ENCODE measurements at places on chromosomes 3 and 15. TPM values are rescaled to one million over a fixed set of nuclear protein-coding genes. Genes with fewer than 3 reads are reported as not detected.

- DNase-seq, result no peak
Measured at GRCh38 chr3:69044608-69045007, 7.5 kb downstream of the TMF1 start.

GPR27 gene
- not detected for total RNA-seq

ITPKA gene
- total RNA-seq, result 17.3 TPM

DNA sequence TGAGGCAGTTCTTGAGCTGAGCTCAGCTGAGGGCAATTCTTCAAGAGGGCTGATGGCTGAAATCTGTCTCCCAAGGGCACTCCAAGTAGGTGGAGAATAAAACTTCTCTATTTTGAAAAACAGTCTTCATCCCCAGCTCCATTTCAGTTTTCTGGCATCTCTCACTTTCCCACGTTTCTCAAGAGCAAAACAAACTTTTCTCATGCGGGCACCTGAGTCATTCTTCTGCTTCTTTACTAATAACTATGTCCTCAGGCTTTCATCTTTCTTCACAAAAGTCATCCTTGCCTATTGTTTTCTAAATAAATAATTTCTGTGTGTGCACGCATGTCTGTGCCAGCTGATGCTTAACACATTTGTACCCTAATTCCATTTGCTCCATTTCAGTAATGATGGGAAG lies 96.1 kb upstream of the NUDT16 start:
- DNase-seq, result no peak

DNA sequence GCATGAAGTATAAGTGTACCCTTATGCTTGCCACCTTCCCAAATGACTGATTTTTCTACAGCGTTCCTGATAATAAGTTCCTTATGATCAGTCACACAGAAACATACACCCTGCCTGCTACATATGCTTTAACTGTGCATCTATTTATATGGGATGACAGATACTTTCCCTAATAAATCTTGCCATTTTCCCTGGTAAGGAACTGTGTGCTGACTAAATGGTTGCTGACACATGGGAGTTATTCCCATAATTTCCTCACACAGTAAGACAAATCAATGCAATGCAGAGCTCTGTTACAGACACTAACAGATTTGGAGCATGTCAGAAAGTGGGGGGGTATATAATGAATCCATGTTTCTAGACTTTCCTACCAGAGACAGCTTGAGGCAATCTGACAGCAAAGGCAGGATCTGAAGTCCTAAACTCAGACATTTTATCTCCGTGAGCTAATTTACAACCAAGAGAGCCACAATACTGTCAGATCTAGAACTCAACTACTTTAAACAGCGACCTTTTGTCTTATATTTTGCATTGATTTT lies 86.9 kb upstream of the TCF12 start:
- DNase-seq, result no peak

DNA sequence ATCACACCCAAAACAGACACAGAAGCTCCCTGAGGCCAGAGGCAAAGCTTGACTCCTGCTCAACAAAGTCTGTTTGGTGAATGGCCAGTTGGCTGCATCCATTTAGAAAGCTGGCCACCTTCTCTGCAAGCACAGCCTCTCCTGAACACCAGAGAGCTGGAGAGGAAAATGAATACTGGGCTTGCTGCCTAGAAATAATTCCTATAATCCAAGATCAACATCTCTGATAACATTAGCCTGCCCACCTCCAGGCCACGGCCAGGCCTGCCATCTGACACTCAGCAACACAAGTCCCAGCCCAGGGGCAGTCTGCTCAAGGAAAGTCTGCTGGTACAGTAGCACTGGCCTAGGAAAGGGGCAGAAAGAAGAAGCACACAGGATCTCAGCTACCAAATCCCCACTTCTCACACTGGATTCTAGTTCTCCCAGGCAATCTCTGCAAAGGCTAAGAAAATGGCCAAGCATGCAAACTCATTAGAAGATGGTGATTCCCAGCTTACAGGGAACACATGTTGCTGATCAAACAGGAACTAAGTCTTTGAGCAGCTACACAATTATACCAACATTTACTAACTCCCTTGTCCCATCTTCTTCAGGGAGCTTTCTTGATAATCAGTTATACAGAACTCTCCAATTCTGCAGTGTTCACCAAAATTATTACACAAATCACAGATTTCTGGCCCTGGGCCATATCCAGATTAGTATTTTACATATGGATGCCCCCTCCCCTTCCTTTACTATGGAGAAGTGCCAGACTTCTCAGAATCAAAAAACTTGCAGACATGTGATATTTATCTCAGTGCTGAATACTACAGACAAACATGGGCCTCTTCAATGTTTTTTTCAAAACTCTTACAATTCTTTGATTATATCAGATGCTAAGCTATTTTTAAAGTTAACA lies 9.9 kb downstream of the TBC1D2B start:
- no peak for DNase-seq

DNA sequence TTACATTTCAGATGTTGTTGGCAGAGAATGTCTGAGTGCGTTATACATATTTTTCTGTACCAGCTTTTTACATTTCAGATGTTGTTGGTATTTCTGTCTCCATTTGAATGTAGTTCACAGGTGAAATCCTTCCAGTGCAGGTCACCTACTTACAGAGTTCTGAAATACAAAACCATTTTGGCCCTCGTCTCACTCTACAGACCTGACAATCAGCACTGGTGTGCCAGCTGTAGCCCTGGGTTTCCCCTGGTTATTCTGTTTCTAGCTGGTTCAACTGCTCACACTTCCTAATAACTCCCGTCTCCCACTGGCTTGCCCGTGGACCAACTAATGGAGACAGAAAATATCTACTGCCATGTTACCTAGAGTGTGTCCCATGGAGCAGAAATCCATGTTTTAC lies 87.5 kb upstream of the CDIN1 start:
- DNase-seq, result no peak

- DNase-seq, result no peak
Measured at GRCh38 chr15:31081588-31082250, 19.8 kb downstream of the TRPM1 start.

DNA sequence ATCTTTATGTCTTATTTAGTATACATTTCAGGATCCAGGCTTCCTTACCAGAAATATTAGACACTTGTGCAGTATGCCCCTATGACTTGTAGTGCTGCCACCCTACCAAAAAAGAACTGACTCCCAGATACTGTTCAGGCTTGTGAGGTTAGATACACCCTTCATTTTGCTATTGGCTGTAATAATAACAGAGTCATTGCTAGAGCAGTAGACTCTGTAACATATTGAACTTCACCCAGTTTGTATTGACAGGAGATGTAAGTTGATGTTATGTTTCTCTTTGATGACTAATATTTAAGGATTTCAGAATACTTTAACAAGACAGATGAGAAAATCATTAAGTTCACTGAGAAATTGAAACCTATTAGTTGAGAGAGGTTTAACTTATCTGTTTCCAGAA lies 32.9 kb downstream of the RNF111 start:
- no peak for DNase-seq

GRCh38 chr3:119729996-119730395 lies 27.2 kb downstream of the CFAP91 start:
- DNase-seq, result no peak

Data from A172 (cell line).